Activated T-helper 17 cell treated with anti-CD3 and anti-CD28 coated beads, Interleukin-2, amount 50 U/mL, for 72 hours (primary cell): ENCODE measurements at places on chromosomes 1 and 21. TPM values are rescaled to one million over a fixed set of nuclear protein-coding genes. Genes with fewer than 3 reads are reported as not detected.

DNA sequence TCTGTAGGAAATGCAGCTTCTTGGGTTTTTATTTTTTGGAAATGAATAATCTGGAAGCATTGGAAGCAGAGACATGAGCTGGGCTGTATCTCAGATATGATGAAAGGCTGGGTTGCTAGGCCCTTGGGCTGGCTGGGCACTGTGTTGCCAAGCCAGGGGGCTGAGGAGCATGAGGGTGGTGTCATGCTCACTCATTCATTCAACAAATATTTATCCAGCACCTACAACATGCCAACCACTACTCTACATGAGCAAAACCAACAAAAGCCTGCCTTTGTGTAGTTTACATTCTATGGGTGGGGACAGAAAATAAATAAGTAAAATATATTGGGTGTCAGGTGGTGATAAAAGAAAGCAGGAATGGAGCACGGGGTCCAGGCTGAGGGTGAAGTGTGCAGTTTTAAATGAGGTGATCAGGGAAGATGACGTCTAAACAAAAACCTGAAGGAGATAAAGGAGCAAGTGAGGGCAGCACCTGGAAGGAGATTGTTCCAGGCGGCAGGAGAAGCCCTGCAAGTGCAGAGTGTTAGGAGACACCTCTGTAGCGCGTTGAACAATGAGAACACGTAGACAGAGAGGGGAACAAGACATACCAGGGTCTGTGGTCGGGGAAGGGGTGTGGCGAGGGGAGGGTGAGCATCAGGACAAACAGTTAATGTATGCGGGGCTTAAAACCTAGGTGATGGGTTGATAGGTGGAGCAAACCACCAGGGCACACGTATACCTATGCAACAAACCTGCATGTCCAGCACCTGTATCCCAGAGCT lies 10.9 kb downstream of the TAGLN2 start:
- ATAC-seq = no peak

The C1QB gene
- total RNA-seq = not detected

The BEST4 gene
- total RNA-seq = 2.0 TPM

The CFHR5 gene
- total RNA-seq = not detected

The S100A14 gene
- total RNA-seq = 0.71 TPM

DNA sequence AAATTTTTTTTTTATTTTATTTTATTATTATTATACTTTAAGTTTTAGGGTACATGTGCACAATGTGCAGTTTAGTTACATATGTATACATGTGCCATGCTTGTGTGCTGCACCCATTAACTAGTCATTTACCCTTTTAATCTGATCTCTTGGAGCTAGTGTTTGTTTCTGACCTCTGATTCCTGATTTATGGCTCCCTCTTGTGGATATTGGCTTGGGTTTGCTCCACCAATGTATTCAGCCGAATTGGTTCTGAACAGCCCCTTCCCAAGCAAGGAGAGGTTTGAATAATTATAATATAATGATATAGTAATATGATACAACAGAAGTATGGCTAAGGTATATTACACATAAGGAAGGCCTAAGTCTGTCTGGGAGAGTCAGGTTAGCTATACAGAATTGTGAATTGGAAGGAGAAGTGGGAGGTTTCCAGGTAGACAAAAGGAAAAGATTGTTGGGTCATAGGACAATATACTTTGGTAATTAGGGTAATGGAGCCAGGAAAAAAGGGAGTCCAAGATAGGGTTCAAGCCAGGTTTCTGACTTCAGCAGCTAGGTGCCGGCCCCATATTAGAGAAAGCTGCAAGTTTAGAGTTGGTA lies 53.1 kb upstream of the HMCN1 start:
- peak; percentile 75 for ATAC-seq

The IGSF3 gene
- 2.1 TPM for total RNA-seq

DNA sequence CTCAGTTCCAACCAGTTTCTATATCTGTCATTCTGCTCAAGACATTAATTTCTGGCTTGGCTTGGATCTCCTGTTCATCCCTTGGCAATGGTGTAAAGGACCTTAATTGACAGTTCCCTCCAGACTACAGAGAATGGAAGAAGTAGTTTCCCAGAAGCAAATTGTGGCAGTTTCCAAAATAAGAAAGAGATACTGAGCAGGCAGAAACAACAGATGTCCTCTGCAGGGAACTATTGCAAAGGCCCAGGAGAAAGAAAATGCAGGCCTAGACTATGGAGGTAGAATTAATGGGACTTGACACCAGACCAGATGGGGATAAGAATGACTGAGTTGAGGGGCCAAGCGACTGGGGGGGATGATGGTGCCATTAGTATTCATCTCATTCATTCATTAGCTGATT lies 6.1 kb upstream of the AK2 start:
- no peak for ATAC-seq

DNA sequence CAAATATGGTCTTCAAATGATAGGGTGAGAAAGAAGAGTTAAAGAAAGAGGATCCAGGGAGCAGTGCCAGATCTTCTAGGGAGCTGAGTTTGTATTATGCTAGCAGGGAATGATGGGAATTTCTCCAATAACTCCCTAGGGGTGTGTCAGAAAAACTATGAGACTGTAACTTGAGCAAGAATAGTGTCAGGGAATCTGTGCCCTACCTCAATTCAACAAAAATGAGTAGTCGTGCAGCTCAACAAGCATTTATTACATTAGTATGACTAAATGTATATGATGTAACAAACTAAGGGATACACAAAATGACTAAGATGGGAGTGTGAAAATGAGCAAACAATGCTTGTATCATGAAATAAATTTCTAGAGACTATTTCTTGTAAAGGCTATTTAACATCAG lies 24.2 kb downstream of the SPAG17 start:
- ATAC-seq = no peak

DNA sequence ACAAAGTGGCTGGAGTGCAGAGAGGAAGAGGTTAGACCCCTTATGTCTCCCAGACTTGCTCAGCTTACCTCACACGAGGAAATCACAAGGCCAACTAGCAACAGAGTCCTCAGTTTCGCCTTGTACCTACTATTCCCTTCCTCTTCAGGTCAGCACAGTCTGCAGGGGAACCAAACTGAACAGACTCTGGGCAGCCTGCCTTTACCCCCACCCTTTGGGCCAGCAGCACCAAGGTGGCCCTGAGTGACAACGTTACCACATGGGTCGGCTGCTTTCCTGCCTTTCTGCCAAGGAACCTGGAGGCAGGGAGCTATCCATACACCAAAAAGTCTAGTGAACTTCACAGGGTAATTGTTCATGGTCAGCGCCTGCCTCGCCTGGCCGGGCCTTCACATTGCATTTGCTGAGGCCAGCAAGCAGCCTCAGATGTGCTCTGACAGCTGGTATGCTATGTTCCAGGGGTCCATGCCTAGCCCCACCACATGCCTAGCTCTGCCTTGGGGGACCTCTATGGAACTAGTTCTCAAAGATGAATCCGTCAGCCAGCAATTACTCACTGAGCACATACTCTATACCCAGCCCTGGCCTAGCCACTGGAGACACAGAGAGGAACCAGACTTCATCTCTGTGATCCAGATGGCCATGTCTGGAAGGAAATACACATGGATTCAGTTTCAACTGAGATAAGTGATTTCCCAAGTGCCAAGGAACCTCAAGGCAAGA lies 69.6 kb downstream of the DMAP1 start:
- no peak for ATAC-seq

DNA sequence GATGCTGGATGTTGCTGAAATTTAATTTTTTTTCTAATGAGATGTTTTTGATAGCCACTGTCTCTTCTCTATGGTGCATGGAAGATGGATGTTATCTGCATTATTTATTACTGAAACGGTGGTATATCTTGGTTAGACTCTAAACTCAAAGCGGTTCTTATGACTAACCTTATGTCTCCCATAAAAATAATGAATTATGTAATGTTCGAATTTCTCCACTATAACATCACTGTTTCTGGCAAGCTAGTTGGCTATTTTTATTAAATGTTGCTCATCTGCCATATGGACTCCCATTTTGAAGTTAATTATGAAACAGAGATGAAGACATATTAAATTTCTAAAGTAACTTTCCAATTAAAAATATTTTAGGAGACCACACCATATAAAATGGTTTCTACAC lies 808.6 kb upstream of the ADGRL4 start:
- no peak for ATAC-seq
